ENCODE measurements at places on chromosomes 3 and 15. TPM values are rescaled to one million over a fixed set of nuclear protein-coding genes. Genes with fewer than 3 reads are reported as not detected.

GRCh38 chr3:111984636-111985298 is 5.9 kb downstream of the ABHD10 start:
- no peak for DNase-seq

GRCh38 chr3:171379281-171379680 is 80.9 kb downstream of the TNIK start:
- no peak for DNase-seq

DNA sequence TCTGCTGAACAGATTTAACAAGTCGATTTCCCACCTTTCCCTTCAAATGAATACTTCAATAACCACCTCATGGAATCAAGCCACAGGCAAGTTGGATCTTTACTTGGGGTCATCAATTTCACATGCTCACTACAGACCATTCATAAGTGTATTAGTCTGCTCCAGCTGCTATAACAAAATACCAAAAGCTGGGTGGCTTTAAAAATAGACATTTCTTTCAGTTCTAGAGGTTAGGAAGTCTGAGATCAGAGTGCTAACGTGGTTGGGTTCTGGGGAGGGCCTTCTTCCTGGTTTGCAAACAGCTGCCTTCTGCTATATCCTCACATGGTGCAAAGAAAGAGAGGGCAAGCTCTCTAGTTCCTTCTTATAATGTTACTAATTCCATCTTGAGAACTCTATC is 5.1 kb downstream of the GPR176 start:
- no peak for DNase-seq

- DNase-seq, result no peak
Measured at GRCh38 chr3:37402351-37402750, 228.0 kb upstream of the LRRFIP2 start.

- DNase-seq, result no peak
Measured at GRCh38 chr15:77145370-77145769, 74.5 kb upstream of the TSPAN3 start.

- DNase-seq, result no peak
Measured at GRCh38 chr3:58042947-58043707, 34.9 kb downstream of the FLNB start.

GRCh38 chr3:3744826-3745225 is 54.4 kb upstream of the LRRN1 start:
- no peak for DNase-seq

- DNase-seq, result no peak
Measured at GRCh38 chr3:51700403-51700802, 6.5 kb upstream of the GRM2 start.

DNA sequence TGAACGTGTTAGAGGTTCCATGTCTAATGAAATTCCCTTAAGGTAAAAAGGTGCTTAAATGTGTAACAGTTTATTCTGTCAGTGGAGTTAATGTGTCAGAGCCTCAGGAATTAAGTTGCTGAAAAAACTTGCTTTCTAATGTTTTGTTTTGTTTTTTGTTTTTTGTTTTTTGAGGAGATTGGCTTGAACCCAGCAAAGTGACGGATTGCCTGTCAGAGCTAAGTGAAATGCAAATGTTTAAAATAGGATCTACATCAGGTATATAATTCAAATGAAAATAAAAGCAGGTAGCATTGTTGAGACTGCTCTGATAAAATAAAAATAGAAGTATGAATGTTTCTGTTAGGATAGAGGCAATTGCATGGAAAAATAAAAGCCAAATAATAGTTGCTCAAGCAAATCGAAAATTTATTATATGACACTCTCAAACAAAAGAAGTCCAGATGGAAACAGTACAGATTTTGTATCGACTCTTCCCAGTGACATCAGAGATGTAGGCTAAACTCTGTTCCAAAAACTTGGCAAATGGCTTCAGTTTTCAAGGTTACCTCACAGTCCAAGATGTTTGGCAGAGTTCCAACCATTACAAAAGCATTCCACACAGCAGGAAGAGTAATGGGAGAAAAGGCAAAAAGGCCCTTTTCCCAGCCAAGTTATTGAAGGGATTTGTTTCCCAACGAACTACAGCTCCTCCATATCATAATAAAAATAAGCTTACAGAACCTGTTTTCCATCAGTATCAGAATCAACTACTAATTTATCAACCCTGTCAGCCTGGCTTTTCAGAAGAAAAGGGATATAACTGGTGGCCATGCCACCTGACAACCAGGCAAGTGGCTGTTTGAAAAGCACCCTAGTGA is 291.0 kb downstream of the TBL1XR1 start:
- DNase-seq, result no peak

GRCh38 chr3:63061449-63061848 is 186.2 kb upstream of the CADPS start:
- no peak for DNase-seq

- DNase-seq, result no peak
Measured at GRCh38 chr3:146300768-146301167, 49.9 kb upstream of the PLSCR4 start.

GRCh38 chr3:130516645-130517512 is at the start of gene COL6A6:
TSS of gene COL6A6 (plus strand) at chr3:130517177. CDS start at chr3:130560365, 43,188 bp downstream.
- DNase-seq, result no peak

- DNase-seq, result no peak
Measured at GRCh38 chr3:183981990-183982644, 35.6 kb downstream of the ABCC5 start.

DNA sequence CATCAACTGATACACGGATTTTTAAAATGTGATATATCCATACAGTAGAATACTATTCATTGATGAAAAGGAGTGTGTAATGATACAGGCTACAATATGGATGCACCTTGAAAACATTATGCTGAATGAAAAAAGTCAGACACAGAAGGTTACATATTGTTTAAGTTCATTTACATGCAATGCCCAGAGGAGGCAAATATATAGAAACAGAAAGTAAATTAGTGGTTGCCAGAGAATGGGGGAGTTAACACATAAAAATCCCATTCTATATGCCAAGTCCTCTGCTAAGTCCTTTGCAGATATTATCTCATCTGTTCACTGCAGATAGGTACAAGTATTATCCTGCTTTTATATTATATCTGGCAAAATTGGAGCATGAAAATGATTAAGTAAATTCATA is 22.1 kb upstream of the CDIN1 start:
- no peak for DNase-seq

DNA sequence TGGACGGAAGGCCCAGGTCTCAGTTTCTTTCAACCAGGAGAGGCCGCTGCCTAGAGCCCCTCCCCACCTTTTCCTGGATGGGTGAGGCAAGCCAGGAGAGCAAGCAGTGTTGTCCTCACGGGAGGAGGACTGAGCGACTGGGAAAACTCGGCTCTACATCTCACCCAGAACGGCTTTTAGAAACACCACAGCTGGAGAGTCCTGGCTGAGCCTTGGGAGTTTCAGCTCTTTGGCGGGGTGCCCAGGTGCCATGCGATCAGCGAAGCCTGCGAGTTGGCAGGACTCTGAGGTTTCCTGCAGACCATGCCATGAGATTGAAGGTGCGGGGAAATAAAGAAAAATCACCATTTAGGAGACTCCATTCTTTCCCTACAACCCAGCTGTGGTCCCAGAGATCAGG is 26.0 kb downstream of the PPCDC start:
- no peak for DNase-seq

- no peak for DNase-seq
Measured at GRCh38 chr3:73868688-73869315, 244.1 kb upstream of the PDZRN3 start.

DNA sequence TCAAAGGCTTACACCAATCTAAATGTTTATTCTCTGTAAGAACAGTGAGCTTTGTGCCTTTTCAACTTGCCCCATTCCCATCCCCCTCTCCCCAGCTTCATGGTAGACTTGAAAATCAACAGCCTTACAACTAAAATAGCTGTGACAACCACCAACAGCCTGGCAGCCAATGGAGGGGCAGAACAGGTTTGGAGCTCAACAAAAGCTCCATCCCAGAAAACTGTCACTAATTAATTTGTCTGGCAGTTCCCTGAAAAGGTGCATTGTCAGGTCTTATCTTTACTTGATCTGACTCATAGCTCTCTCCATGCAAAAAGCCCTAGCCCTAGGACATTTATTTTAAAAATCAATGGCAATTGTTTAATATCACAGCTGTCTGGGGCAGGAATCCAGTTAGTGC is 22.6 kb downstream of the MTHFS start:
- no peak for DNase-seq

- no peak for DNase-seq
Measured at GRCh38 chr3:176950743-176951142, 246.5 kb downstream of the TBL1XR1 start.

GRCh38 chr3:72044231-72044855 is 259.4 kb upstream of the PROK2 start:
- no peak for DNase-seq

- no peak for DNase-seq
Measured at GRCh38 chr3:171068658-171069057, 42.1 kb upstream of the SLC2A2 start.

- DNase-seq, result no peak
Measured at GRCh38 chr15:48925714-48926223, 38.0 kb downstream of the SHC4 start.

DNA sequence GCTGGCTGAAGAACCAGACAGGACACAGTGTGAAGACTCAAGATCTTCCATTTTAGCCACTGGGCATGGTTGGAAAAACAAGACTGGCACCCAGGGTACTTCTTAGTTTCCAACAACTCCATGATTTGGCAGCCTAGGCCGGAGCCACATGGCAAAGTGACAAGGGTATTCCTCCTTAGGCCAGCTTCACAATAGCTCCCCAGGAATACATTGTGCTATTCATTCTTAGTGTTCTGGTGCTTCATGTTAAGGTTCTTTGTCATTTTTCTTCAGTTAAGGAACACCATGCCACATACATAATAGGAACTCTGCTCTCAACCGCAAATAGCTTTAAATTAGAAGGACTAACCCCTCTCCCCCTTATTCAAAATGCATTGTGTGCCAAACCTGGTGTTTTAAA is 8.0 kb upstream of the FILIP1L start:
- no peak for DNase-seq

DNA sequence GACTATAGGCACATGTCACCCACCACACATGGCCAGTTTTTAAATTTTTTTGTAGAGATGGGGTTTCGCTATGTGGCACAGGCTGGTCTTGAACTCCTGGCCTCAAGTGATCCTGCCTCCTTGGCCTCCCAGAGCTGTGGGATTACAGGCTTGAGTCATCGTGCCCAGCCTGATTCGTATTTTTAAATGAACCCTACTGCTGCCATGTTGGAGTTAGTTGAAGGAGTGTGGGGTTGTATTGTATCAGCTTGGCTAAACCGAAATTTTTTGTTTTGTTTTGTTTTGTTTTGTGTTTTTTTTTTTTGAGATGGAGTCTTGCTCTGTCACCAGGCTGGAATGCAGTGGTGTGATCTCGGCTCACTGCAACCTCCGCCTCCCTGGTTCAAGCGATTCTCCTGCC is 11.8 kb upstream of the ZNF770 start:
- no peak for DNase-seq

DNA sequence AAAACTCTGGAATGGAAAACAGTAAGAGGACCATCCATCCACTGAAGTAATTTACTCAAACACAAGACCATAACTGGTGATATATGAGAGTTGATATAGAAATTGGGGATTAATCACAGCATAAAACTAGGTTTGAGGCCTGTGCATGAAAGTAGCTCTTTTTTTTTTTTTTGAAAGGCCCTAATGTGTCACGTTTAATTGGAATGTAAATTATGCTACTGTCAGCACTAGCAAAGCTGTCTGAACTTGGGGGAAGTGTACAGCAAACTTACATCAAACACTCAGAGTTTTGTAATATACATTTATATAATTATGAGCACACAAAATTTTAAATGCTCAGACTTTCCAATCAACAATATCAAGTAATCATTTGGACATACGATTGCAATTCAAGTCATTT is 154.1 kb downstream of the GREM1 start:
- no peak for DNase-seq

DNA sequence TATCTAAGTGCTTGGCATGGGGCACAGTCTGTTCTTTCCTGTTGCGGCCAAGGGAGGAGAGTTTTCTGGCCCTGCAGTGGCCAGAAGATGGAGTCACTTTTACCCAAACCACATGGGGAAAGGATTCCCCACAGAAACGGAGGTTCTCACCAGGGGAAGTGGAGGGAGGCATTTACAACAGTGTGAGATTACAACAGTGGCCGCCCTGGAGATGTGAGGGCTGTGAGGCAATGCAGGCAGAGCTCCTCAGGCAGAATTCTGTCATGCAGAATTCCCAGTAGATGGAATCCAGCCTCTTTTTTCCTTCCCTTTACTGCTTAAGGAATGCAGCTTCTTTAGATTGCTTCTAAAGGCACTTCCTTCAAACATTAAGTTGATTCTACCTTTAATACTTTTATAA is 83.1 kb downstream of the CACNA1D start:
- no peak for DNase-seq

DNA sequence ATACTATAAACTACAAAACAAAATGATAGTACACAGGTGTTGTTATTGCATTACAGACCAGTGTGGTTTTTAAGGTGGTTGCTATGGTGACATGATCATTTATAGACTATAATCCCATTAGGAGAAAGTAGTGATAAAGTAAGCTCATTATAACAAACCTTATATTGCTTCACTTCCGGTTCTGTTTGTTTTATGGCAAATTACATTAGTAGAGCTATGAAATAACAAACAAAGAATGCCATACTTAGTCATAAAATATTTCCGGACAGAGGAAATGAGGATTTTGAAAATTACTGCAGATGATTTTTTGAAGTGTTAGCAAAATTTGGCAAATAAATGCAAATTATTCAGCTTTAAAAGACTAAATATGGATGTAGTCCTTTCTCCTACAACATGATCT is 640.4 kb upstream of the ARPP21 start:
- DNase-seq, result no peak

GRCh38 chr15:28106294-28107110 is 7.4 kb upstream of the OCA2 start:
- DNase-seq, result no peak

DNA sequence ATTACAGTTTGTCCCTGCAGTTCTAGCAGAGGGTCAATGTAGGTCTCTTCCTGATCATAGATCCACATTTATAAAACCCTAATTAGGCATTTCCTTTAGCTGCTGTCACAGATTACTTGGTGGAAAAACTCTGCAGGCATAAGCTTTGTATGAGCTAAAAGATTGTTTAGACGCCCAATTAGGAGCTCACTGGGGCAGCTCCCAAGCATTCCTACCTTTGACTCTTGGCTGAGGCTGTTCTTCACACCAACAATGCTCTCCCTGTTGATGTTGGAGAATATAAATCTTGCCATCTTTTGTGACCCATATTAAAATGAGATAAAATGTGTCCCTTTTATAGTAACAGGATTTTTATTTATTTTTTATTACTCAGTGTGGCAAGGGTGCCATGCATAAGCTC is 148.3 kb upstream of the TRIM42 start:
- DNase-seq, result no peak

- DNase-seq, result no peak
Measured at GRCh38 chr3:94285872-94286271, 223.0 kb downstream of the NSUN3 start.

GRCh38 chr3:143267989-143268388 is 148.4 kb downstream of the CHST2 start:
- no peak for DNase-seq

- DNase-seq, result peak; percentile 57
Measured at GRCh38 chr15:67836477-67836876, 3.4 kb downstream of the RNU6-1 start.

The SLC24A1 gene
- 5.8 TPM for total RNA-seq

The RLBP1 gene
- not detected for total RNA-seq

The NIT2 gene
- 36.8 TPM for total RNA-seq

The PIERCE2 gene
- not detected for total RNA-seq

The COL7A1 gene
- 0.40 TPM for total RNA-seq

The EOMES gene
- 4.6 TPM for total RNA-seq

The SCAANT1 gene
- total RNA-seq, result not detected

The TLR9 gene
- total RNA-seq, result 0.55 TPM

The GMNC gene
- total RNA-seq, result not detected

The ZNF385D gene
- total RNA-seq, result not detected

The WNT5A gene
- total RNA-seq, result not detected

The RPLP1 gene
- total RNA-seq, result 1,535 TPM

The CCR8 gene
- total RNA-seq, result 7.6 TPM

The APH1B gene
- total RNA-seq, result 10.1 TPM

The DNAH12 gene
- 0.05 TPM for total RNA-seq

The LYSMD2 gene
- 14.9 TPM for total RNA-seq
